Heart left ventricle (tissue), 16 donors: ENCODE measurements at places on chromosomes 7 and 10. TPM values are rescaled to one million over a fixed set of nuclear protein-coding genes. Genes with fewer than 3 reads are reported as not detected.

Gene SPDYE8
- total RNA-seq: not detected

Gene PNLIPRP1
- 0.81 TPM for total RNA-seq

- no peak for DNase-seq
Observed at GRCh38 chr7:74364061-74364460, 74.9 kb downstream of the CLIP2 start.

DNA sequence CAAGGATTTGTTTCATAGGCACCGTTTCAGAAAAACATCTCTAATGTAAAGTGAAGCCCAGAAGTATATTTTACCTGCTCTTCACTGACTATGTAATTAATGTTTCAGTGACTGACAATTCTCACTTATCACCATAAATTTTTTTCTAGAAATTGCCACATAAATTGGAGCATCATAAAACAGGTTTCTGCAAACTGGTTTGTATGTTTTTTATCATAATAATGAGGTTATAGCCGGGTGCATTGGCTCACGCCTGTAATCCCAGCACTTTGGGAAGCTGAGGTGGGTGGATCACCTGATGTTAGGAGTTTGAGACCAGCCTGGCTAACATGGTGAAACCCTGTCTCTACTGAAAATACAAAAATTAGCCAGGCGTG lies 39.4 kb downstream of the SYPL1 start:
- DNase-seq: no peak

GRCh38 chr7:44095781-44096180 lies 8.4 kb upstream of the AEBP1 start:
- no peak for DNase-seq

- DNase-seq: peak; percentile 51
Observed at GRCh38 chr10:96673318-96674099, 46.8 kb downstream of the PIK3AP1 start.

DNA sequence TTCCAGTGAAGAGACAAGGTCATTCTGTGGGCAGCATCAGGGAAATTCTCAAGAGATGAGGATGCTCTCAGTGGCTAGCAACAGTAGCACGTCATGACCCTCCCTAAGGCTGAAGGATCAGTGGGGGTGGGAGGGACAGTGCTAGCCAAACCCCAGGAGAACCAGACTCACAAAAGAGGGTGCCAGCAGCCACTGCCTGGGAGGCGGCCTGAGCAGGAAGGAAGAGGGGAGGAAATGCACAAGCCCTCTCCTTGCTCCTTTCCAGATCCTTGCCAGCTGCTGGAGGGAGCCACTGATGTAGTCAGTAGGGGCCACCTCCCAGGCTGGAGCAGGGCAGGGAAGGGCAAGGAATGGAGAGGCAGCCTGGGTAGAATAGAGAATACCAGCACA lies 302.7 kb downstream of the RPS24 start:
- peak; percentile 9 for DNase-seq

DNA sequence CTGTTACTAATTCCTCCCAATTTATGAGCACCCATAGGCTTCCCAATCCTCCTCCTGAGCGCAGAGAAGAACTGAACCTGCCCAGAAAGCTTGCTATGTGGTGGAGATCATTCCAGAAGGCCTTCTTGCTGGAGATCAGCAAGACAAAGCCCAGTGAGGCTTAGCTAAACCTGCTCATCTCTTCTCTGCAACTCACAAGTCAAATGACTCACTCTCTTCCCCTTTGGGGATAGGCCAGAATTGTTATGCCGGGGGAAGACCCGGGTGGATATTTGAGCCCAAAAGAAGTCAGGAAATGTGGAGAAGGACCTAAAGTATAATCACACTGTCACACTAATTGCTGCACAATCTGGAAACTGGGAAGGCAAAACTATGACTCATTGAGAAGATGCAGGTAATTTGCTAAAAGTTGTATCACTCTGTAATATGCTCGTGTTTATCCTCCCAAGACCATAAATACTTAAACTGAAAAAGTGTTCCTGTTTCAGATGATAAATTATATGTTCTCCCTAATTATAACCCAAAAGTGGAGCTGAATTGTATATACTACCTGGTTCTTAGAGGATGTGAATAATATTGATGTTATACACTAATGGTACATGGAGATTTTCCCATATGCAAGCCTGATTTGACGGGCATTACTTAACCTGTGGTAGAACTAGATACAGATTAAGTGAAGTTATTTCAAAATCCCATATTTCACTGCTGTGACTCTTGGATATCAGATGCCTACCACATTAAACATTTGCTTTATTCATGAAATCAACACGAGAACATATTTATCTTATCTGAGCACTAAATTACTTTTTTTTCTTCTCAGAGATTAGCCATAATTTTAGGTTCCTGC lies 6.4 kb downstream of the NEBL start:
- DNase-seq: no peak

- no peak for DNase-seq
Observed at GRCh38 chr10:126876456-126876855, 28.8 kb upstream of the DOCK1 start.

DNA sequence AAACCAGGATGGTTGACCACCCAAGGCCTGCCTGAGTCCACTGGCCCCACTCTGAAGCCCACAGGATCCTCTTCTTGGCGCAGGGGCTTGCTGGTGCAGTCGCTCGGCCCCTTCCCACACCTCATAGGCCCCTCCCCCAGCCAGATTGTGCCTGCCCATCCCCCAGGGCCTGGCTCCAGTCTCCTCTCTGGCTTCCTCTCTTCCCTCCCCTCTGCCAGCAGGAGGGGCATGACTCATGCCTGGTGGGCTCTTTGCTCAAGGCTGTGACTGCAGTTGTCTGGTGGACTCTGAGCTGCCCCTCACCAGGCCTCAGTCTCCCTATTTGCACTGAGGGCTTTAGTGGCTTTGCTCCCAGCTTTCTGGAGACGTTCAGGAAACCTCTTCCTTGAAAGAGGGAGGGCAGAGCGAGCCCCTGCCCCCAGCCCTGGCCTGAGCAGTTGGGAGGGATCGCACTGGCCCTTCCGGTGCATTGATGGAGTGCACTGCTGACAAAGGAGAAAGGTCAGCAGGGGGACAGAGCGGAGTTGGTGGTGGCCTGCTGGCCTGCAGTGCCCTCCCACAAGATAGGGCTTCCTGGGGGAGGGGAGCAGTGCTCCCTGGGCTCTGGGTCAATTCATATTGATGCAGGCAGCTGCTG lies 60.7 kb downstream of the ZMIZ1 start:
- DNase-seq: no peak
